Liver (tissue), 10 donors: ENCODE measurements at places on chromosomes 13 and 19.

DNA sequence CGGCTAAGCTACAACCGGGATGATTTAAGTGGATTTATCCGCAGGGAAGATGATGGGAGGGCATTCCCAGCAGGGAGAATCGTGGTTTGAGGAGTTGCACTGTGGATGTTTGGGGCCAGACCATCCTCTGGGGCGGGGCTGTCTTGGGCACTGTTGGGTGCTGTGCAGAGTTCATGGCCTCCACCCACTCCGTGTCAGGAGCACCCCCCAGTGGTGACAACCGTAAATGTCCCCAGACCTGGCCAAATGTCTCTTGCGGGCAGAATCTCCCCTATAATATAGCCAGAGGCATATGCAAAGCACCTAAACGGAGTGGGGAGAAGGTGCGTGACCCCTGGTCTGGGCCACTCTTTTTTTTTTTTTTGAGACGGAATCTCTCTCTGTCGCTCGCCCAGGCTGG, 40.2 kb downstream of the SMIM24 start:
- peak; percentile 63 for DNase-seq

DNA sequence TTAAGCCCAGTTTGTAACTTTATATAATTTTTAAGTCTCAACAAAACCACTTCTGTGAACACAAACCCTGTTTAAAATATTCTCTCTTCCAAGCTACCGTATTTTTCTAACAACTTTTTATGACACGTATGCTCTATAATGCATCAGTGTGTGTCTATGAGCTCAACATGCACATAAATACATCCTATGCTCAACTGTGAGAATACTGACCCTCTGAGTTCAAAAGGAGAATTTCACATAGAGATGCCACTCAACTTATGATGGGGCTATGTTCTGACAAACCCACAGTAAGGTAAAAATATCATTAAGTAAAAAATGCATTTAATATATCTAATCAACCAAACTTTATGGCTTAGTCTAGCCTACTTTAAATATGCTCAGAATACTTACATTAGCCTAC, 1139.7 kb upstream of the SPRY2 start:
- DNase-seq = no peak

DNA sequence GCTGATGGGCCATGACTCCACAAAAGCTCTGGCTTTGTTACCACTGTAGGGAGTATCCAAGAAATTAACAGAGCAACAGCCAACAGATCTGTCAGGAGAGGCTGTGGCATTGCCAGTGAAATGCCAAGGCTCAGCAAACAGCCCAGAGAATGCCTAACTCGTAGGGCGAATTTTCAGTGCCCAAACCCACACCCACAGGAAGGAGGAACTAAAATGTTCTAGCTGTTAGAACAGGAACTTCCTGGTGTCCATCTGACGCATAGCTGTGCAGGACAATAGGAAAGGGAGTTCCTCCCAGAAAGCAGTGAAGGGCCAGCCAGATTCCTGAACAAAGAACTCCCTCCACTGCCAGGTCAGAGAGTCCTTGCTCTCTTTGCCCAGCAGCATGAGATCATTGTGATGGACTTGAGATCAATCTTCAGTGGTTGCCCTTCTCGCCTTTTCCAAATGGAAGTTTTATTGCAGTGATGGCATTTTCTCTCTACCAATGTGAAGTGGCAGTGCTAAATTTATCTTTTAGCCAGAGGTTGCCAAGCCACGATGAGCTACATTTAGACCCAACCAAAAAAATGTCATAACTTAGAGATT, 224.2 kb upstream of the STARD13 start:
- DNase-seq = no peak

DNA sequence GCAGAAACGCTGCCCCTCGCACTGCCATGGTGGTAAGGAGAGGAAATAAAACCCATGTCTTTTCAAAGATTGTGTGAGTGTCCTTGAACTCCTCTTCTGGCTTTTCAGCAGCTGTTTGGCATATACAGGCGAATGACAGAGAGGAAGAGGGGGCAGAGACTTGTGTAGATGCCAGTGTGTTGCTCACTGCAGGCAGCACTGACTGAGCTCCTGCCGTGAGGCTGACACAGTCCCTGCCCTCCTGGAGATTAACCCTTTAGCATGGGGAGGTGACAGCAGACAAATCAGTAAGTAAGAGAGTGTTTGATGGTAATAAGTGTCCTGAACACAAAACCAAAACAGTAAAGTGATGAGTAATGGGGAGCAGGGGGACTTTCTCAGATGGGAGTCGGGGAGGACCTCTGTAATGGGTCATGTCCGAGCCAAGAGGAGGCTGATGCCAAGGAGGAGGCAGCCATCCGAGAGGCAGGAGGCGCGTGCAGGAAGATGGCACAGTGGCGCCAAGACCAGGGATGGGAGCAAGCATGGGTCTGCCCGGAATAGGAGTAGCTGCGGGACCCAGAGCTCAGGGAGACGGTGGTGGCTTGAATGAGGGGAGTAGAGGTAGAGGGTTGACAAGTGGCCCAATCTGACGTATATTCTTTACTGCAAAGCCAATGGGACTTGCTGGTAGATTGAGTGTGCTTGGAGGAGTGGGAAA, 182.2 kb downstream of the FOXO1 start:
- DNase-seq = no peak

DNA sequence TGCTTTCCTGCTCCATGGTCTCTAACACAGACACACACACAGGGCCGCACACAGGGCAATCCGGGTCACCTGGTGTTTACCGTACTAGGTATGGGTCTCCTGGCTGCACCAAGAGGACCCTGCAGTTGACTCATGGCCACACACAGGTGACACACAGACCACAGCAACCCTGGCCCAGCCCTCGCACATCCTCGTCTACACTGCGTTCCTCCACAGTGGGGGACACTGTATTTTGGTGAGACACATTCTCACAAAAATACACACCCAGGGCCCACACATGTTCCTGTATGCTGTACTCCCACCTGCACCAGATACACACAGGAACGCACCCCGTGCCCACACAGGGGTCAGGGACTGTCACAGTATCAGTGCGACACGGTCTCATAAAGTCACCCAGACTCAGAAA, 12.8 kb downstream of the PDE4A start:
- no peak for DNase-seq
